ENCODE measurements at places on chromosomes 5 and 9. TPM values are rescaled to one million over a fixed set of nuclear protein-coding genes. Genes with fewer than 3 reads are reported as not detected.

The FOXE1 gene
- total RNA-seq, result not detected

The SPATA31D4 gene
- not detected for total RNA-seq

The PCDHA1 gene
- total RNA-seq, result 0.09 TPM

The ANKRD34B gene
- total RNA-seq, result not detected

The LRRC8A gene
- total RNA-seq, result 29.4 TPM

The COL27A1 gene
- total RNA-seq, result 19.4 TPM

The ARRDC3 gene
- total RNA-seq, result 56.8 TPM

The TLX3 gene
- total RNA-seq, result not detected

The GBGT1 gene
- total RNA-seq, result 6.9 TPM

The NUTM2G gene
- not detected for total RNA-seq

The FST gene
- 12.9 TPM for total RNA-seq

The HMGCR gene
- 145 TPM for total RNA-seq

The UIMC1 gene
- total RNA-seq, result 30.9 TPM

The CCL27 gene
- 0.59 TPM for total RNA-seq

The FGD3 gene
- not detected for total RNA-seq

The FREM1 gene
- total RNA-seq, result 0.09 TPM

The ISOC1 gene
- 24.1 TPM for total RNA-seq
